ENCODE measurements at places on chromosomes 6 and 20.

GRCh38 chr6:84728602-84729001 lies 35.8 kb downstream of the TBX18 start:
- no peak for DNase-seq

GRCh38 chr6:131362696-131363095 lies 210.3 kb upstream of the ARG1 start:
- DNase-seq, result no peak

DNA sequence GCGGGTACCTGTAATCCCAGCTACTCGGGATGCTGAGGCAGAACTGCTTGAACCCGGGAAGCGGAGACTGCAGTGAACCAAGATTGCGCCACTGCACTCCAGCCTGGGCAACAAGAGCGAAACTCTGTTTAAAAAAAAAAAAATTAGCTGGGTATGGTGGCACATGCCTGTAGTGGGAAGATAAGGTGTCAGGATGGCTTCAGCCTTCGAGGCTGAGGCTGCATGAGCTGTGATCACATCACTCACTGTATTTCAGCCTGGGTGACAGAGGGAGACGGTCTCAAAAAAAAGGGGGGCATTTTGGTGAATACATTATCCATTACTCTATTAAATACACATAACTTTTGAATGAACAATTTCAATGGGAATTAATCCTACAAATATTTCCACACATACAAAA lies 32.4 kb downstream of the SNX3 start:
- DNase-seq, result no peak

GRCh38 chr6:105167914-105168313 lies 11.9 kb downstream of the POPDC3 start:
- no peak for DNase-seq

DNA sequence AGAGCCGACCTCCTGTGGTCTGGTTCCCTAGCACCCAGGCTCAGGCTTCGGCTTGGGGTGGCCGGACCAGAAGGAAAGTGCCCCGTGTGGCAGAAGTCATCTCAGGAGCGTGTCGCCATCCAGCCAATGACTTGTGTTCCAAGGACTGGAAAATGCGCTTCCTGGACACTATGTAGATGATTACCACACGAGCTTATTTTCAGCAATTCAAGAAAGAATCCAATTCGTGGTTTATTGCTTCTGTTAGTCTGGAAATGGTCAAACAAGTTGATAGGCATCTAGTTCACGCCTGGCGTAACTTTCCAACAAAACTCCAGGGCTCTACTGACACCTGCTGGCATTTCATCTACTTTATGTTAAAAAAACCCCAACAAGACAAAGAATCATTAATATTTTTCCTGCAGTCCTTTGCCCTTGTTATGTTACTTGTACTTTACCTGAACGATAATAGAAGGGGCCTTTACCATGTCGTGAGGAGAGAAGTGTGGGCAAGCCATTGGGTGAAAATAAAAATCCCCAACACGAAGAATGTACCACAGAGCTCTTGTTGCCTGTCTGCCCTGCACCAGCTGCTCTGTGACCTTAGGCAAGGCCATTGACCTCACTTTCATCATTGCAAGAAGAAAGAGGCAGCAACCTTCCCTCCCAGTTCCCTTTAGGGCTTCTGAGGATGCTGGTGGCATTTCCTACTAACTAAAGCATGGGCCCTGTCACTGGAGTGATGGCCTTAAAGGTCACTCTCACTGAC lies 154.7 kb upstream of the LAMP5 start:
- no peak for DNase-seq

DNA sequence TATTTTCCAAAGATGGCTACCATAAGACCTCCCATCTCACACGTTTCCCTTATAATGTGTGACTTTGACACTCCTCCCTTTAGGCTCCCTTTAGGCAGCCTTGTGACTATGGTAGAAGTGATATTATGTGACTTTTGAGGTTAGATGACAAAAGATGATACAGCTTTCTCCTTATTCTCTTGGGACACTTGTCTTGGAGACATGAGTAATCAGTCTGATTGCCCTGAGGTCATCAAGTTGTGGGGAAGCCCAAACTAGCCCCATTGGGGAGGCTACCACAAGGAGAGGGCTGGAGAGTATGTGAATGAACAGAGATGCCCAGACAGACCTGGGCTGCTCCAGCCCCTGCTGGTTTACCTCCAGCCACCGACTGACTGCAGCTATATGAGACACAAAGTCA lies 10.6 kb upstream of the DLK2 start:
- DNase-seq, result no peak

- DNase-seq, result no peak
These were observed 23.3 kb downstream of the PXT1 start for GRCh38 chr6:36419310-36419709.

DNA sequence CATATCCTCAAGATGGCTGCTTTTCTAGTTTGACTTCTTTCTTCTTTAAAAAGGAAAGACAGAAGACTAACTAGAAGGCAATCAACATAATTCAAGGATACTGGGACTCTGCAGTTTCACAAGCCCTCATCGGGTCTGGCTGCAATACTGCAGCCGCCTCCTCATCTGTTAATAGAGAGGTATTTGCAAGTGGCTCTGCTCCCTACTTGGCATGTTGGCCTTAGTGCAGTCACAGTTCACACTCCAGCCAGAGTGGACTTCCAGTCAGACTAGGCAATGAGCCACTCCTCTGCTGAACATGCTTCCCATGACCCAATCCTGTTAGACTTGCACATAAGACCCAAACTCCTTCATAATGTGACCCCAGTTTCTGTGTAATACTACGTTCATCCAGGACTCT lies 141.9 kb upstream of the ENPP5 start:
- no peak for DNase-seq

DNA sequence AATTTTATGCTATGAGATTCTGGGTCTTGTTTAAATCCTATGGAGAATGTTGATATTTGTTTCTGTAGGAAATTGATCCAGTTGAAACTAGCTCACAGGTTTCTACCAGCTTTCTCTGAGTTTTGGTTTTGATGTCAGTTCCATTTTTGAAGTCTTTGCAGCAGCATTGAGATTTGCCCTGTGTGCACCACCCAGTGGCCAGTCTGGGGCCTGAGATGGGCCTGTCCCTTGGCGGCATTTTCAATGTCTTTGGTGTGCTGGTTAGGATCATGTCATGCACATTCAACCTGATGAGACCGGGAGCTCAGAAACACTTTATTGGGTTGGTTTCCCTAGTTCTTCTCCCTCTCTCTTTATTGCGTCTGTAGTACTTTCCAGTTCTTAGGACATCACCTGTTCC lies 395.2 kb upstream of the MAP3K7 start:
- no peak for DNase-seq

DNA sequence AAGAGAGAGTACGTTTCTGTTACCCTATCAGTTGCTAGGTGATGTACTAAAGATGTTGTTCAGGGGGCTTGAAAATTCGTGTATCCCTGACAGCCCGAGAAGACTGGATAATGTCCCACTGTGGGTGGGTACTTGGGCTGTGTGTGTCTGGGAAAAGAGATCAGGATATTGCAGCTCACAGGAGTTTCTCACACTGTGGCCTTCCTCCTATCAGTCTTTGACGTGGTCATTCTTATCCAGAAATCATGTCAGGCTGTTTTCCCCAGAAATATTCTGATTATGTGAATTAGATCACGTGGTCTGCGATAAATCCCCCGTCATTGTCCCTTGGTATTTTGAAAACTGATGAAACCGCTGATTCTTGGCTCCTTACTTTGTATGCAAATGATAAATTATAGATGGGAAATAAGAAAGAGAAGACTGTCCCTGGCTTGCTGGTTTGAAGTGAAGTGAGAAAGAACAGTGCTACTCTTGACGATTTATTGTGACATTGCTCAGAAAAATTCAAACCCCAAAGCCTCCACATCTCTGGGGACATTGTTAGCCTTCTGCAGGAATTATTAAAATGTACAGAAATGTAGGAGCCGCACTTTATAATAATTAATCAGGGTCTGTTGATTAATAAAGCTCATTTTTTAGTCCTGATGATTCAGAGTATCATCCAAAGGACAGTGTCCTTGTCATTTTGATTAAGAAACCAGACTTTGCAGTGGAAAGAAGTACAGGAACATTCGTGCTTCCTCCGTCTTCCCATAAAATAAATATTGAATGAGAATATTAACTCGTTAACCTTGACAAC lies 167.5 kb upstream of the TSHZ2 start:
- DNase-seq, result no peak
